ENCODE measurements at places on chromosomes 13 and 19.

DNA sequence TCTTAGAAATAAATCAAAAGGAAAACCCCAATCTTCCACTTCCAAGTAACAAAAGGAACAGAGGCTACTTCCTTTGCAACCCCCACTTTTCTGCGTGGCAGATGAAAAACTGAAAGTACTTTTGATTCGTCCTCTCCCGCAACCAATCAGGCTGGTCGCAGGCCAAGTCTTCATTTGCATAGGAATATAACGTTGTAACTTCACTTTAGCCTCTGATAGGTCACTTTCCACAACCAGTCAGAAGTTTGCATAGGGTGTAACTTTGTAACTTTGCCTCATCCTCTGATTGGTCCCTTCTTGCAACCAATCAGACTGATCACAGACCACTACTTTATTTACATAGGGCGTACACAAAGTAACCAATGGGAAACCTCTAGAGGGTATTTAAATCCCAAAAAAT is 37.2 kb downstream of the TGDS start:
- no peak for DNase-seq

- no peak for DNase-seq
These were observed 1147.1 kb upstream of the SPRY2 start for GRCh38 chr13:81488021-81488420.

DNA sequence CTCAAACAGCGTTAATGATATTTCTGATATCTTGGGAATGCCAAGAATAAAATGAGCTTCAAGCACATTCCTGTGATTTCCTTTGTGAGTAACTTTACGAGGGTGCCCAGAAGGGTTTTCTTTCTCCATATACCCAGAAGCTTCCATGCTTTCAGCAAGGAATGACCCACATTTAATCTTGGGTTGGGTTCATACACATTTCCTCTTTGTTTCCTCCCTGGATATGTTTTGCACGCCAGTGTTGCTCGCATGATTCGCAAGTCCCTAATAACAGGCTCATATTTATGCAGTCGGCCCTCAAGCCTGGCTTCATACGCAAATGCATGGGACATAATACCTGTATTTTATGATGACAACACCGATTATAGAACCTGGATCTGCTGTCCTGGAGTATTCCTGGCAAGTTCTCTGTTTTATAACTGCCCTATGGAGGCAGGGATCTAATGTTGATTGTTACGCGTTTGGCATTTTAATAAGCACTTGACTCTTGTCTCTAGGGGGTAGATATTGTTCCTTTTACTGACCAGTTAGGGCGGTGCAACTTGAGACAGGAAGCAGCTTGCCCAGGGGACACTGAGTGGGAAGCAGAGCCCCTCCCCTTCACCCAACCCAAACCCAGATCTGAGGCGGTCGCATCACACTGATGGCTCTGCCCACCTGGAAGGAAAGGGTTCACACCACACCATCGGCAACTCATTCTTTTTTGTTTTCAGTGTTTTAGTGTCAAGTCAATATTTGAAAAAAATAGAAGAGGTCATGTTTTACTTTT is 220.4 kb upstream of the SOX1 start:
- no peak for DNase-seq

GRCh38 chr13:44865722-44866410 is 123.4 kb downstream of the NUFIP1 start:
- DNase-seq: no peak

- DNase-seq: no peak
These were observed 22.4 kb upstream of the IGFL4 start for GRCh38 chr19:46063201-46063600.

GRCh38 chr13:110610955-110611595 is 4.3 kb upstream of the NAXD start:
- no peak for DNase-seq

- DNase-seq: no peak
These were observed 5.3 kb upstream of the KPTN start for GRCh38 chr19:47489072-47489914.

GRCh38 chr19:36051236-36051635 is 2.8 kb downstream of the THAP8 start:
- no peak for DNase-seq

DNA sequence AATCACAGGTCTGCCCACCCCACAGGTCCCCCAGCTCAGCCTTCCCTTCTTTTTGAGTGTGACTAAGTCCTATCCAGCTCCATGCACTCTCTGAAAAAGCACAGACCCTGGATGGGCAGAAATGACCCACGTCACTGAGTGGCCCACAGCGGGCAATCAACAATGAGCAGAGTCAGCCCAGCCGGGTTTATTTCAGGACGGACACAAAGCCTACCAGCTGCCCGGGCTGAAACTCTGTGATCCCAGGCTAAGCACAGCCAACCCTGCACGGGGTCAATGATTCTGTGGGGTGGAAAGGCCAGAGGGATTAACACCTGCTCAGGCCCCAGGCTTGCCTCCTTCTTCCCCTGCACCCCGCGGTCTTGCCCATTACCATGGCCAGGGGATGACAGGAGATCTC is 8.4 kb downstream of the NAPA start:
- DNase-seq: no peak

GRCh38 chr19:58581227-58582141 is 8.3 kb upstream of the MZF1 start:
- peak; percentile 74 for DNase-seq

- no peak for DNase-seq
These were observed 245.3 kb upstream of the HTR2A start for GRCh38 chr13:47142105-47142504.

- DNase-seq: no peak
These were observed 53.6 kb downstream of the NDFIP2 start for GRCh38 chr13:79534596-79534995.

DNA sequence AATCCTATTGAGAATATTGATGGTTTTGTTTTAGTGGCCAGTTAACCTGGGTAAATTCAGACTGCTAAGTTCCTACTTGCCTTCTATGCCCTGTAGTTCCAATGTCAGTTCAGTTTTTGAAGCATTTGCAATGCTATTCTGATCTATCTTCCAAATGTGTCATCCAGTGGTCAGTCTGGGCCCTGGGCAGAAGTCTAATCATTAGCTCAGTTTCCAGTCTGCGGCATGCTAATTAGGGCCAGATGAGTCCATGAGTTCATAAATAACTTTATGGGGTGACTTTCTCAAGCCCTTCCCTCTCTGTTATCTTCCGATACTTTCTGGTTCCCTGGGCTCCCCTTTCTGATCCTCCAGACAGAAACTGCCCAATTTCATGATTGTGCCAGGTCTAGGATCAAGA is 32.7 kb downstream of the FAM187B start:
- no peak for DNase-seq

DNA sequence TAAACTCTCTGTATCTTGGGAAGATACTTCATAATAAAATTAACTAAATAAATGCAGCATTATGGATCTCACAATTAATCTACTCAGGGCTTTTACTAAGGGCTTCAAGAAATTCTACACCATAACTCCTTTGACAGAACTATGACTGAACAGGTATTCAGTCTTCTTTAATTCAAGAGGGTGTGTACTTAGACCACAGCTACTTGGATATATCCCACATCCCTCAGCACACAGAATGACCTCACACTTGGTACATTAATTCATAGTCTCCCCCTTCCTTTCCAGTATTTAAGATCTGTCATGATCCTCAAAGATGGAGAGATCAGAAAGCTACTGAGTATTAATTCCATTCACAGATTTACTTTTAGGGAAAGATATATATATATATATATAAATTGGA is 11.6 kb downstream of the DIAPH3 start:
- DNase-seq: no peak

DNA sequence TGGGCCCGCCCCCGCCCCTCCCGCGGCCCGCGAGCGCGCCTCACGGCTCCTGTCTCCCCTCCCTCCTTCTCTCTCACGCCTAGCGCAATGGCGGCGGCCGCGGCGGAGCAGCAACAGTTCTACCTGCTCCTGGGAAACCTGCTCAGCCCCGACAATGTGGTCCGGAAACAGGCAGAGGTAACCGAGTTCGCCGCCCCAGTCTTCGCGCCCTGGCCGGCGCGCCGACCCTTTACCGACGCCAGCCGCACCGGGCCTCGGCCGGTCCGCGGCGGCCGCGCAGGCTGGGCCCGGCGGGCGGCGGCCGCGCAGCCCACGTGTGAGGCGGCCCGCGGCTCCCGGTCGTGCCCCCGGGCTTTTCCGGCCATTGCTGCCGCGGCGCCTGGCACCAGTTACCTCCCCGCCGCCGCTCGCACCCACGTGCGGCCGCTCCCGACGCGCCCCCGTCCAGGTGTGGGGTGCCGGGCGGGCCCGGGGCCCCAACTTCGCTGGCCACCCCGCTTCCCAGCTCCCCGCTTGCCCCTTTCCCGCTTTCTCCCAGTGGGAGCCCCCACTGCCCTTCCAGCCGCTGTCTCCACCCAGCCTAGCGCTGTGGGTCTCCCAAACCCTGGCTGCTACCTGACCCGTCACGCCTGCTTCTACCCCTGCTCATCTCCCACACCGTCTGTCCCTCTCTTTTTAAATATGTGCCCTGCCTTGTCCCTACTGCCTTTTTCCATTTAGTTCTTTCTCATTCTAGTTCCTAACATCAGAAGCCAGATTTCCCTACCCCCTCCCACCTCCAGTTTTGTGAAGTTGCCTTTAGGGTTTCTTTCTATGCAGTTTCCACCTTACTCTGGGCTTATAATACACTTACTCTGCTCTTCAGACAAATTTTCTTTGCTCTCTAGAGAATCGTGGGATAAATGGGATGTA is 23.4 kb downstream of the IPO5 start:
- no peak for DNase-seq

DNA sequence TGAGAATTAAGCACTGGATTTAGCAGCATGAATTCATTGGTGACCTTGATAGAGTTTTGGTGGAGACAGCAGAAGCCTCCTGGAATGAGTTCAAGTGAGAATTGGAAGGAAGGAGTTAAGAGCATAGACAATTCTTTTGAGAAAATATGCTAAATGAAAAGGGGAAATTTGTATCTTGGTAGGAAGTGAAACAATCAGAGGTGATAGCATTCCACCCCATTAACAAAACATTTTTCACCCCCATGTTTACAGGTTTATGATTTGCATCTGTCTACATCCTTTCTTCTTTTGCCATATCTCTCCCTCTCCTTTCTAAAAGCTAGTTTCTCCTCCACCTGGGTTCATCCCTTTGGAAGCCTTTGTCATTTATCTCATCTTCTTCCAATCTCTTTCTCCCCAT is 27.5 kb downstream of the LNX2 start:
- no peak for DNase-seq

DNA sequence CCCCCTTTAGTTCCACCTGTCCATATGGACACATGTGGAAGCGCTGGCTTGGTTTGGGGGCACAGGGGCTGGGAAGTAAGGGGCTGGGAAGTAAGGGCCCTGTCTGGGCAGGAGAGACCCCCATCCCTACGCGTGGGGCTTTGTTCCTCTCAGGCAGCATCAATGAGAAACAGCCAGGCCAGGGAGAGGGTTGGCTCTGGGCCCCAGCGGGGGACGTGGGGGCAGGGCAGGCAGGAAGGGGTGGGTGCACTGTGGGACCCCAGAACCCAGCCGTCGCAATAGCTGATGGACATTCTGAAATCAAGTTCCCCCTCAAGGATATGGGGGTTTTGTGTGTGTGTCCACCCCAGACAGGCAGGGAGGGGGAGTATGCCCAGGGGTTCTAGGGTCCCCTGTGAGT is 1.2 kb downstream of the NCAN start:
- DNase-seq: no peak

GRCh38 chr13:101545521-101545920 is 93.0 kb downstream of the ITGBL1 start:
- no peak for DNase-seq

- DNase-seq: no peak
These were observed 25.0 kb upstream of the VWA8 start for GRCh38 chr13:41985788-41986508.

DNA sequence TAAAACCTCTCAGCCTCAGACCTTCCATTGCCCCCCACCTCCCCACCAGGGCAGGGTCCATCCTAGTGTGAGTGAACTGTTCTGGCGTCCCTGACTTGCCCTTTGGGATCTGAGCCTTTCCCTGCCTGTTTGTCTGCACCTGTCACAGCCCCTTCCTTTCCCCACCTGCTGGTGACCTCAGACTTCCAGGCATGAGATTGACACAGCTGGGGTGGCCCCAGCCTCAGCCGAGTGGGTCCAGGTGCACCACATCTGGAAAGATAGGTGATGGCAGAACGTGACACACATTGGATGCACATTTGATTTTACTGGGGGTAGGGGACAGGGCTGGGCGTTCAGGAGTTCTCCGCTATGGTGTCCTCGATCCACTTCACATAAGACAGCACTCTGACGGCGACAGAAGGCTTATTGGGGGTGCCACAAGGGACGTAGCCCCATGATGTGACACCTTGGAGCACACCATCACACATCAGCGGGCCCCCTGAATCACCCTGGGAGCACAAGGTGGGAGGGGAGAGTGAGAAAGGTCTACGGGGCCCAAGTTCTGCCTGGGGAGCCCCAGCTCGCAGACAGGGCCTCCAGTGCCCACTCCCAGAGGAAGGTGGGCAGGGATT is 4.6 kb downstream of the KLK1 start:
- DNase-seq: no peak

DNA sequence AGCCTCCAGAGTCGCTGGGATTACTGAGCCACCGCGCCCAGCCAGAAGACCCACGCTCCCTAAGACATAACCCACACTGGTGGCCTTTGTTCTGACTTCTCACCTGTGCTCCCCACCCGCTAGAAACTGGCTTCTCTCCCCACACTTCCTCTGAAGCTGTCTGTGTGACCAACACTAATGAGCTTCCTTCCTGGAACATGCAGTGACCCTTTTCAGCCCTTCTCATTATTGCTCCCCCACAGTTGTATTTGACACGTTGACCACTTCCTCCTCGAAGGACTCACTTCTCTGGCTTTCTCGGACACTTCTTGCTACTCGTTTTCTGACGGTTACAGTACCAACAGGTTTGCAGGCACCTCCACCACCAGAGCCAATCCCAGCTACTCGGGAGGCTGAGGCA is 10.9 kb downstream of the NCR1 start:
- no peak for DNase-seq

DNA sequence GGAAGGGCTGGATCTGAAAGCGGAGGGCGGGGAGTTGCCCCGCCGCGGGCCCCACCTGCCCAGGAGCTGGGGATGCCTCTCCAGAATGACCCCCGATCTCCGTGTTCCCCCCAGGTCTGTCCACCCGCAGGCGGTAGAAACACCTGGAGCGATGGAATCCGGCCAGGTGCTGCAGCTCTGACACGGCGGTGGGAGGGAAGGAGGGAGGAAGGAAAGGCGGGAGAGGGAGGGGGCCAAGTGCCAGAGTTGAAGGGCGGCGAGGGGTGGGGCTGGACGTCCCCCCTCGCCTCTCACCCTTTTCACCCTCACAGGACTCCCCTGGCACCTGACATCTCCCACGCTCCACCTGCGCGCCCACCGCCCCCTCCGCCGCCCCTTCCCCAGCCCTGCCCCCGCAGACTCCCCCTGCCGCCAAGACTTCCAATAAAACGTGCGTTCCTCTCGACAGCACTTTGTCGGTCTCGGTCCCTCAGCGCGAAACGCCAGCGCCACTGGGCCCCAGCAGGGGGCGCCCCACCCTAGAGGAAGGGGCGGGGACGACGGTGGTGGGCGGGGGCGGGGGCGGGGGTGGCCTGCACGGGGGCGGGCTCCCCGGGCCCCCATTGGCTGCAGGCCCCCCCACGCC is 337 bp upstream of the FXYD7 start:
- peak; percentile 52 for DNase-seq

GRCh38 chr13:79314652-79315051 is 91.4 kb downstream of the RBM26 start:
- no peak for DNase-seq

- DNase-seq: no peak
These were observed 20.4 kb upstream of the ERCC5 start for GRCh38 chr13:102825400-102825799.

Data from stimulated activated CD4-positive, alpha-beta T cell treated with anti-CD3 and anti-CD28 coated beads, Interleukin-1b, Interleukin-23, amount 100 ng/mL, for 1 hour (primary cell).